ENCODE measurements at places on chromosomes 7 and 10.

GRCh38 chr7:87328281-87328680 lies 17.2 kb upstream of the CROT start:
- DNase-seq, result no peak

- no peak for DNase-seq
These were observed 6.1 kb downstream of the IQUB start for GRCh38 chr7:123528265-123528664.

DNA sequence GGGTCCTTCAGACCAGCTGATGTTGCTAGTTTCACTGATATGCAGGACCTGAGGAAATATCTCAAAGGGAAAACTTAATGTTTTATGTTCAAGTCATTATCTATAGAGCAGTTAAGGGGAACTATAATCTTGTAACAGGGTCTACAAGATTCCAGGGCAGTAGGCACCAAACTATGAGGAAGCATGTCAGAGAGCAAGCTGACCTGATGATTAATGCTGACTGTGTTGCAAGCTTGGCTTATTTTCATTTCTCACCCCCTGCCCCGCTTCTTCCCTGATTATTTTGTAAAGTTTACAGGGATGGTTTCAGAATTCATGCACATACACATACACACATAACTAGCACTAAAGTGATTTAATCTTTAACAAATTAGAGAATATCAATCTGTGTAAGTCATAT lies 84.3 kb upstream of the CACNA2D1 start:
- no peak for DNase-seq

DNA sequence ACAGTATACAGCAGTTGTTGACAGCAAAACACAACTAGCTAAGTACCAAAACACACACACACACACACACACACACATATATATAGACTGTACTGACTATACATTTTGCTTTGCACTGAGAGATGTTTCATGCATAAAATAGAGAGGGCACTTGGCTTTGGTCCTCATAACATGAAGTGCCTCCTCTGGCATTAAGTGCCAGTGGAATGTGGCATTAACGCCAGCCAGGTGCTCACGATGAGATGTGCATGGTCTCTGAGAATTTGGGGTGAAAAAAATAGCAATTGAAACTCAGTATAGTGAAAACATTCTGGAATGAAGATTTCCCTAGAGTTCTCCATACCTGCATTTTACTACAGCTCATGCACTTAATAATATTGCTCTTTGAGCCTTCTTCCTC lies 70.0 kb upstream of the INSYN2A start:
- no peak for DNase-seq

GRCh38 chr10:11167233-11167966 lies 149.7 kb downstream of the CELF2 start:
- no peak for DNase-seq

GRCh38 chr10:119250641-119251314 lies 43.4 kb downstream of the GRK5 start:
- DNase-seq, result peak; percentile 43

DNA sequence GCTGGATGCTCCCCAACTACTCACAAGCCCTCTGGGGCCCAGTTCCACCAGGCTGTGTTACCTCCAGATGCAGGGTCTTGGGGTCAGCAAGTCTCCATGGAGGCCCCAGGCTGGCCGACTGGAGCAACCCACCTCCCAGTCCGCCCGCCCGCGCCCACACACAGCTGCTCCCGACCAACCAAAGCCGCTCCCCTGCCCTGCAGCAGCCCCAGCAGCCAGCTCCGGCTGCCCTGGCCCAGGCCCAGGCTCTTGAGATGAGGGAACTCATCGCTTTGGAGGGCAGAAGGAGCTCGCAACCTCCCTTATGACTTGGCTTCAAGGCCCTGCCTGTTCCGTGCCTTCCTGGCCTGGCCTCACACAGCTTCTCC lies 47.2 kb downstream of the LRRC20 start:
- no peak for DNase-seq

GRCh38 chr10:50407076-50407801 lies 155.9 kb upstream of the ASAH2 start:
- no peak for DNase-seq

- DNase-seq, result no peak
These were observed 299.2 kb upstream of the LRGUK start for GRCh38 chr7:133827707-133828623.

DNA sequence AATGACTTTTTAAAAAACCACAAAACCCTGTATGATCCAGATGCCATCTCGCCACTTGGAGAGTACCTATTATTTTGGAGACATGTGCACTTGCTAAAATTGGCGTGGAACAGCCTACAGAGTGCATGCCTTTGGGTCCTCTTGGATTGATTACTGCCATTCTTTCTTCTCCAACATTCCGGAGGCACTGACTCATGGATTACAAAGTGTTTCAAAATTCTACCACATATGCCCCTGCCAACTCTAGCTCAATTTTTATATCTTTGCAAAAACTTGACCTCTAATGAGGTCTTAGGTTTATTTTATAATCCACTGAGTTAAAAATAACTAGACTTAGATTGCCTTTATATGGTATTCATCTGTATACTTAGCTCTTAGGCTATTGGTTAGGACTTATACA lies 55.8 kb upstream of the KIF5B start:
- DNase-seq, result peak; percentile 34

DNA sequence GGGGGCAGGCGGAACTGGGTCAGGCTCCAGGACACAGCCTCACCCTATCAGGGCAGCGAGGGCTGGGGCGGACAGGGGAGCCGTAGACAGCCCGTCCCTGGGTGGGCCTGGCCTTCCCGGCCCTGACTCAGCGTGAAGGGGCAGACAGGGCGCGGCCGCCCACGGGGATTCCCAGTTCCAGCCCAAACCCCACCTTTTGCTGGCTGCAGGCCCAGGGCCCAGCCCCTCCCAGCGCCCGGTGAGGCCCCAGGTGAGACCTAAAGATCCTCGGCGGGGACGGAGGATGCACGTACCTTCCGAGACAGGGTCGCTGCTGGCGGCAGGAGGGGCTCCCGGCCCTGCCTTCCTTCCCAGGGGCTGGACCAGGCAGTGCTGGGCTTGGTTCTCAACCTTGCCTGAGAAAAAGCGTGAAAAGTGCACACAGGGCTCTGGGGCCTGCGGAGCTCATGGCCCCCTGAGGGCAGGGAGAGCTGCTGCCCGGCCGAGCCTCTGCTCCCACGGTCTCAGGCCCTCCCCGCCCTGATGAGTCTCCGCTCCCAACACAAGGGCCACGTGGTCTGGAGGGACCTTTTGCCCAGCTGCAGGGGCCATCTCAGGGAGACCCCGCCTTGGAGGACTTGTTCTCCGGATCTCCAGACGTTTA lies 43.9 kb upstream of the DNAJB6 start:
- no peak for DNase-seq

DNA sequence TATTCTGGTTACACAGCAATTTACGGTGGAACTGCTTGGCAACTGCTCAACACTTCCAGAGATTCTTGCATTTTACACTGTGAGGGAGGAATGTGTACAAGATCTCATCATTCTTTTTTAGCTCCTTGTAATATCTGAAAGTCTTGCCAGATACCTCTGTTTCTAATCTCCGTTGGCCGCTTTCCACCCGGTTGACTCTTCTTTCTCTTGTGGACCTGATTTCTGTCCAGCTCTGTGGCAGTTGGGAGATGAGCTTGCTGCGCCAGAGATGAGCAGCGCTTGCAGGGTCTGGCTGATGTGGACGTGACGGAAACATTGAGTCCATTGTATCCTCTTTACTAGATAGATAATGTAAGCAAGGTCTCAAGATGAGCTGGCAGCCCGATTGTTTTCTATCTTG lies 27.6 kb downstream of the SPAG6 start:
- DNase-seq, result no peak

Data from hepatic stellate cell (primary cell).